ENCODE measurements at places on chromosomes 3 and 15.

DNA sequence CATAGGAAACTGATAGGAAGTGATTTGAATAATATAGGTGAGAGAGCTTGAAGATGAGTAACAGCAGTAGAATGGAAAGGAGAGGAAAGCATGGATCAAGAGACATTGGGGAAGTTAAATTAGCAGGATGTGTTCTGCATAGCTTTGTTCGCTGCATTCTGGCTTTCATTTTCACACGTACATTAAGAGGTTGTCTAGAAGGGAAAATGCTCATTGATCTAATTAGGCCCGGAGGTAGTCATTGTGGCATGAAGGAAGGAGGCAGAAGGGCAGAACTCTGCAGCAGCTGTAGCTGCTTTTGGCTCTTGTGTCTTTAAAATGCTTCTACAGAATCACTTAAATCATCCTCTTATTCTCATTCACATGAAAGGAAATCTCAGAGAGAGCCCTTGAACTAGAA is 40.3 kb downstream of the KCNAB1 start:
- DNase-seq: no peak

DNA sequence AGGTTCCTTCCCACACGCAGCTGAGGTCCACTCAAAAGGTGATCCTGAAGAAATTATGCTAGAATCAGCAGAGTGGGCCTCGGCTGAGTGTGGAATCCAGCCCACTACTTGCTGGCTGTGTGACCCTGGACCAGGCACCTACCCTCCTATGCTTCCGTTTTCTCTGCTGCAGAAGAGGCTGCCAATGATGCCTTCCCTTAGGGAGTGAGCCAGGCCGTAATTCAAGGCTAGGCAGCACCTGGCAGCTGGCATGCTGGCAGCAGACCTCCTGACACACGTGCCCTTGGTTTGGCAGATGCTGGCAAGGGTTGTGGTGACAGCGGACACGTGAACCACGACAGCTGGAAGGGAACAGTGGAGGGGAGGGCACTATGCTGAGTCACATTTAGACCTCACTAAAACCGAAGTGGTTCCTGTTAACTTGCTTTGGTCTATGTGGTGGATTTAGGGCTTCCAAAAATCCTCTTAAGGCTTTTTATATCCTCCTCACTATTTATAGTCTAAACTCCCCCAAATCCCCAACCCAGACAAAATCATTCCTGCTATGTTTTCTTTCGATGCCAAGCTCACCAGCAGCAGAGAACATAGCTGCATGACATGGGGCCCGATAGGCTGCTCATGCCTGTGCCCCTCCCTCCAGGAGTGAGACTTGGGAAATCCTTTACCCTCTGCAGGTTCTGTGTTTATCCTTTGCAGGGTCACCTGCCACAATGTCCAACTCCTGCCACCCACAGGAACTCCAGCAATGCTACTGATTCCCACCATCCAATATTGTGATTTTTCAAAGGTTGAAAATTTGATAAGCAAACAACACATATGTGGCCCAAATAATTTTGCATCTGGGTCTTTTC is 10.6 kb upstream of the PCSK6 start:
- no peak for DNase-seq

DNA sequence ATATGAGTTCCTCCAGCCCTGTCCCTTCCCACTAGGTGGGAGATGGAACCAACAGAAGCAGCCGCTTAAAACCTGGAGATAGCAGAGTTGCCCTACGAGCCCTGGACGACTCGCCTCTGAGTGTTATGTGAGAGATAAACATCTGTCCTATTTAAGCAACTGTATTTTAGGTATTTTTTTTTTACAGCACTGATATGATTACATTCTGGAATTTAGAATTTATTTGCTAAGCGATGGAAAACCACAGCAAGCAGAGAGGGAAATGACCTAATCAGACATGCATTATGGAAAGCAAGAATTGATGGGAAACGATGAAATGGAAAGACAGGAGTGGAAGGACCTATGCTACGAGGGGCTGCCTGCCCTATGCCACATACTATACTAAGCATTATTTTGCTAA is 379.0 kb upstream of the IL12A start:
- DNase-seq: no peak

DNA sequence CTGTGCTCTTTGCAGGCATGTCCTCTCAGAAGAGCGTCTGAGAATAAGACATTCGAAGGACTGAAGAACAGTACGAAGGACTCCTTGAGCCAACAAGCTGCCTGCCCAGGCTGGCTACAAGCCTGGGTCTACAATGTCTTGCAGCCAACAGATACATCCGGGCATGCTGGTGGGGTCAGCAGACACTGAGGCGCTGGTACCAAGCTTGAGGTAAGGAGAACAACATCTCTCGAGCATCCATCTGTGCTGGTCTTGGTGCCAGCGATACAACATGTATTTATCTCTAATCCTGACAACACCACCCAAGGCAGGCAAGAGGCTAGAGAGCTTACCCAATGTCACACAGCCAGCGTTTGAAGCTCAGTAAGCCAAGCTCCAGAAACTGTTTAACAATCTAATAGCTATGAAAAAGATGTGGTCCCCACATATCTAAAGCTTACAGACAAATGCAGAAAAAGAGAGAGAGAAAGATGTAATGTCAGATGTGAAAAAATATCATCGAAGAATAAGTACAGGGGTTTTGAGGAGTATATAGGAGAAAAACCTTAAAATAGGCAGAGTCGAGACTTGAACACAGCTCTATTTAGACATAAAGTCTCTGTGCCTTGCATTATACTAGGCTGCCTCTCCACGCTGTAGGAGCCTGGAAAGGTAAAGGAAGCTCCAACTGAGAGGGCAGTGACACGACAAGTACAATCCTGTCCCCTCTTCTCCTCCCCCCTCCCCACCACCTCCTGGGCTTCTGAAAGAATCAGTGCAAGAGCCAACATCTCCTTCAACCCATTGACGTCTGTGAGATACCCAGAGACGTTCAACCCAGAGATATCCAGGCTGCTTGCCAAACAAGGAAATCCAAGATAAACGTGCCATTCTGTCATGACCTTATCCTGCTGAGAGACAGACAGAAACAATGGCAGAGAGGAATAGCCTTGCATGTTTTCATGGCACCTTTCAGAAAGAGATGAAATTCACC is 39.4 kb downstream of the WWTR1 start:
- DNase-seq: no peak

- DNase-seq: no peak
These were observed 1131.5 kb downstream of the SI start for GRCh38 chr3:163946785-163947184.
